Thymus (tissue), 14 donors: ENCODE measurements at places on chromosomes 16 and 17.

GRCh38 chr16:27254262-27254811 lies 14.2 kb downstream of the NSMCE1 start:
- no peak for DNase-seq

- DNase-seq = no peak
These were observed 93.9 kb upstream of the WSCD1 start for GRCh38 chr17:5976251-5976650.

- no peak for DNase-seq
These were observed 10.9 kb upstream of the TBX2 start for GRCh38 chr17:61388561-61389356.

- DNase-seq = no peak
These were observed 85.9 kb upstream of the SMURF2 start for GRCh38 chr17:64747938-64748540.

DNA sequence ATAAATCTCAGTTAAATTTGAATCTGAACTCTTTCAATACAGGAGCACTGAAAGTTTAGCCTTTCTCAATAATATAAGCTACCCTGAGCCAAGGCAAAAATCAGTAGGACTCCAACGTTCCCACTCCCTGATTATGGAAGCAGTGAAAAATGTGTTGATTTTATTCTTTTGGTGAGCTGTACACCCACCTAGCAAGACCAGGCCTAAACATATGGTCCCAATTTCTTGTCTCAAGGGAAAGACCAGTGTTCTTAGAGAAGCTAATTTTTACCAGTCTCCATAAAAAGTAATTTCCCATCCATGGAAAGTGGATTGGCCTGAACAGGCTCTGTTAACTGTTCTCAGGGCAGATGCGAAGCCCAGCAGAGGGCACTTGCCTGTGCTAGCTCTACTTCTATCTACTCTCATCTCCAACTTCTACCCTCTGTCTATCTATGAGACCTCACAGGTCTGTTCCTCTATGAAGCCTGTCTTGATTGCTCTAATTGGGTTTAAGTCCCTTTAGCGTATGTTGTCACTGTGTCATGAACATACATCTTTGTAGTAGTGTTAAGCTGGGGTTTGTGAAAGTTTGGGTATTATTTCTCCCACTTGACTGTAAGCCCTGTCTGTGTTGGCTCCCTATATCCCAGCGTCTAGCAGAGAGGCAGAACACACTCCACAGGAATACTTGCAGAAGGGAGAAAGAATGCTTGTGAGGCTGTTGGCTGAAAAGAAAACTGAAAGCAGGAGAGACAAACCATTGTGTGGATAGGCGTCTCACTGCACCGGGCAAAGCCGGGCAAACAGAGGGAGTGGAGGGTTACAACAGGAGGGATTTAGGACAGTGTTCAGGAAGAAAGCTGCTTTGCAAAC lies 167.1 kb upstream of the MAF start:
- DNase-seq = no peak

GRCh38 chr17:77304051-77304745 lies 163.4 kb downstream of the SEC14L1 start:
- no peak for DNase-seq

GRCh38 chr16:1206786-1207185 lies 18.3 kb downstream of the TPSG1 start:
- no peak for DNase-seq

DNA sequence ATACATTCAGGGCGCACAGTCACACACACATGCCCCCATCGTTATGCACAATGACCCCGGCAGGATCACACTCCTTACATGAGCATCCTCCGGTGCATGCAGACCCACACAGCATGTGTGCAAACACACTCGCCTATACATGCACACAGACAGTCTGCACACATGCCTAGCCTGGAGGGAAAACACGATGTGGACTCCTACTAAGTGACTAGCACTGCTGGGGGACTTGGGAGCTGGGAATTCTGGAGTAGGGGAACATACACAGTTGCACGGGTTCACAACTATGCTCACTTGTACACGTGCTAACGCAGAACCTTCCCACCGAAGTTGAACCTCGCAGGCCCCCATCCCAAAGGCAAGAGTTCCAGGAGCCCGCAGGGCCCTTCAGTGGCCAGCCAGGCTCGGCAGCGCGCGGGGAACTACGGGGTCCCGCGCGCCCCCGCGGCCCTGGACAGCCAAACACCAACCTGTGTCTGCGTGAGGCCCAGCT lies 2.0 kb downstream of the DLX3 start:
- no peak for DNase-seq

DNA sequence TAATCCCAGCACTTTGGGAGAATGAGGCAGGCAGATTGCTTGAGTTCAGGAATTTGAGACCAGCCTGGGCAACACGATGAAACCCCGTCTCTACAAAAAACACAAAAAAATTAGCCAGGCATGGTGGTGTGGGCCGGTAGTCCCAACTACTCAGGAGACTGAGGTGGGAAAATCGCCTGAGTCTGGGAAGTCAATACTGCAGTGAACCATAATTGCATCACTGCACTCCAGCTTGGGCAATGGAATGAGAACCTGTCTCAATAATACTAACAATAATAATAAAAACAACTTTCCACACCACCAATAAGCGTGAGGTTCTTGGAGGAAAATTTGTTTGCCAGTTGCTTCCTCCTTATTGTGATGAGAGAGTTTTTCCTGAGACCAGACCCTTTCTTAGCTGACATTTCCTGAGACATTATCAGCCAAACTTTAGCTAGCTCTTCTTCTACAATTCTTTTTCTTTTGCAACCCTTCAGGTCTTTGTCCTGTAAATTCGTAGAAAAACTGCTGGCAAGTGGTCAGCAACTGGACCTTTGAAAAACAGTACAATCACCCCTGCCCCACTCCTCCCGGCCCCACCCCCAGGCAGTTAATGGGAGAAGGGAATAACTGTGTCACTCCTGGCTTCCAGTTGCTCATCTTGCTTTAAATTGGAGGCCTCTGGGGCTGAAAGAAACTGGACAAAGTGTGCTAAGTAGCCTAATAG lies 3.5 kb upstream of the EZH1 start:
- DNase-seq = no peak

GRCh38 chr16:85846461-85846860 lies 47.0 kb downstream of the COX4I1 start:
- no peak for DNase-seq

- DNase-seq = no peak
These were observed 28.5 kb downstream of the SMIM36 start for GRCh38 chr17:55482591-55483389.

DNA sequence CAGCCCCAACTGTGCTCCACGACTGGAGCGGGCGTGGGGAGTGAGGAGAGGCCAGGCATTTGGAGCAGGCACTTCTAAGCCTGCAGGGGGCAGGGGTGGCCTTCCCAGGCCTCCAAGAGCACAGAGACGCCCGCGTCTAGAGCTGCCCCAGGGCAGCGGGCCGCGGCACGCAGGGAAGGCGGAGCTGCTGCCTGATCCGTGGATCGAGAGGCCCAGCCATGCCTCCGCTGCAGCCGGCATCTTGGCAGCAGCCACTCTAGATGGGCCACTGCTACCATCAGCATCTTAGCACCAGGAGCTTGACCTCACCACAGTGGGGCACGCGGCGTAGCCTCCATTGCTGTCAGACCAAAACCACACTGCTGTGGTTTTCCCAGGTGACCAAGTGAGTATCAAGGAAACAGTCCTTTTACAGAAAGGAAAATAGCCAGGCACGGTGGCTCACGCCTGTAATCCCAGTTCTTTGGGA lies 20.4 kb upstream of the WDR45B start:
- peak; percentile 20 for DNase-seq

- no peak for DNase-seq
These were observed 30.2 kb upstream of the FAAP100 start for GRCh38 chr17:81582341-81582740.
